NAMALWA (cell line): ENCODE measurements at places on chromosomes 5 and 9.

GRCh38 chr5:165349735-165350134 is 1844.3 kb downstream of the MAT2B start:
- no peak for DNase-seq

GRCh38 chr5:14054111-14054854 is 88.9 kb upstream of the TRIO start:
- DNase-seq = no peak

- DNase-seq = no peak
These were observed 160.3 kb upstream of the TRPC7 start for GRCh38 chr5:136525597-136525996.

DNA sequence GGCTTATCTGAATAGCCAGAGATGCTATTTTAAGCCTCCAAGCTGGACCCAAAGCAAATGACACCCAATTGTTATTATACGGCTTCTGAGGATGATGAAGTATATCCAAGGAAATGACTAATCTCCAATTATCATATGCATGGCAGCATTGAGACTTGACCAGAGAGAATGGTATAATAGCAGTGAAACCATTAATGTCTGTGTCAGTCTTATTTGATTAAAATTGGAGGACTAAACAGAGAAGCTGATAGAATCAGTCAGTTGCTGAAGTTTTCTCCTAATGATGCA is 200.5 kb downstream of the EFNA5 start:
- DNase-seq = no peak
